ENCODE measurements at places on chromosomes 6 and 20. TPM values are rescaled to one million over a fixed set of nuclear protein-coding genes. Genes with fewer than 3 reads are reported as not detected.

- DNase-seq = peak; percentile 20
Observed at GRCh38 chr20:22974354-22974753, 60.8 kb upstream of the SSTR4 start.

DNA sequence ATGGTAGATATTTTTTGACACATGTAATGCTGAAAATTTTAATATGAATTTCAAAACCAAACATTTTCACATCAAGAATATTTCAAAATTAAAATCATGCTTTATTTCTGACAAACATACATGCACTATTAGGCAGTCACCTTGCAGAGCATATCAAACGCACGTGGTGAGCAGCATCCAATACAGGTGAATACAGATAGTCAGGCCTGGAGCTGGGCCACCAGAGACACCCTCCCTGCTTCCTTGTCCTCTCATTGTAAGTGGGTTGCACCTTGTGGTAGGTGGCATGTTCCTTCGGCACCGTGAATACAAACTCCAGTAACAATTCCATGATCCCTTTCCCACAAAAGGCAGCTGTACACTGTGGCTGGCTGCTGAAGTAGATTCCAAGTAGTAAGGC is 8.9 kb downstream of the REV3L start:
- no peak for DNase-seq

The OVOL2 gene
- 7.0 TPM for polyA plus RNA-seq

The BLOC1S5 gene
- 4.3 TPM for polyA plus RNA-seq

DNA sequence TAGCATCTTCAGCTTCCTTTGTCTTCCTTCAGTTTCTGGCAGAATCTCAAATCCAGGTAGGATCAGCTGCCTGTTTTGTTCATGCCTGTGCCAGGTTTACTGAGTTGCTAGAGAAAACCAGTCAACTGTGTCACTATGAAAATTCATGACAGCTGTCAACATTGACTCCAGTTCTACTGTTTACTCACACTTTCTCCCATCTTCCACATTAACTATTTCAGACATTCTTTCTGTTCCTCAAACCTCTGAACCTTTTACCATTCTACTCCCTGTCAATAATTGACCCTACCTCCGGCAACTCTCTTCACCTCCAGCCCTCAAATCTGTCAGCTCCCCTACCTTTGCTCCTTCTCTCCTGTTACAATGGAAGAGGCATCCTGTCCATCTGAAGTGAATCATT is 8.5 kb downstream of the ENPP4 start:
- DNase-seq = no peak

DNA sequence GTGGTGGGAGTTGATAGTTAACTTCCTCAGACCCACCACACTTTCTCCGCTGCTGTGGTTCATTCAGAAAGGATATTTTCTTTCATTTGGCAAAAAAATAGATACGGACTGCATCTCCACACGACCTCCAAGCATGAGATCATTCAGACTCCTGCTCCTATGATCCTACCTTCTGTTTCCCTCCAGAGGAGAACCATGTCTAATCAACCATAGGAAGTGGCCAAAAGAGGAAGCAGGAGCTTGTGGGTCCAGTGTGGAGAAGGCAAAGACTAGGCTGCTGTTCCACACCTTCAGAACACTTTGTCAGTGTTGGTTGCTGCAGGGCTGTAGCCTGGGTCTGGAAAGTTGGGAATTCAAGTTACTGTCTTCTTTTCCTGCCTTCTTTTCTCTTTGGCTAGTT is 10.6 kb upstream of the KIF13A start:
- no peak for DNase-seq

- DNase-seq = no peak
Observed at GRCh38 chr20:8250539-8251200, 118.6 kb downstream of the PLCB1 start.

The BPIFA1 gene
- polyA plus RNA-seq = not detected

The ZNF512B gene
- 6.5 TPM for polyA plus RNA-seq

DNA sequence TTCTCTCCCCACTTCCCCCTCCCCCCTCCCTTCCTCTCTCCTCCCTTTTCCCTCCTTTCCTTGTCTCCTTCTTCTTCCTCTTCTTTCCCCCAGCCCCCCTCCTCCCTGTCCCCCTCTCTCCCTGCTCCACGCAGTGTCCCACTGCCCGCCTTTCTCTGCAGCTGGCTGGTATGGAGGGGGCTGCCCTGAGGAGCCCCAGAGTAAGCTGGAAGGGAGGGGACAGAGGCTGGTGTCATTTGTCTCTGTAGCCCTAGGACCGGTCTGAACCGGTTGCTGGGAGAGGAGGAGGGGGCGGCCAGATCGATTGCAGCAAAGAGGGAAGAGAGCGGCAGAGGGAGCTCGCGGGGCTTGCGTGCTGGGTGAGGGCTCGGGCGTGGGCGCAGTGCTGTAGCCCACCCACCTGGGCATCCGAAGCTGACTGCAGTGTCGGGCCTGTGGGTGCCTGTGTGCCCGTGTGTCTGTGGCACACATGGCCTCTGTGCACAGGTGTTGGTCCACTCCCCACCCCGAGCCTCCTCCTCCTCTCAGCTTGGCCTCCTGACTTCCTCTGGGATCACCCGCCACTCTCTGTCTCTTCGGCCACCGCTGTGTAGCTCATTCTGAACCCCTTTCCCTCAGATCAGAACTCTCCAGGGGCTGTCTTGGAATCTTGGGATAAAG is 50.6 kb downstream of the SRC start:
- no peak for DNase-seq

The HTR1E gene
- not detected for polyA plus RNA-seq

DNA sequence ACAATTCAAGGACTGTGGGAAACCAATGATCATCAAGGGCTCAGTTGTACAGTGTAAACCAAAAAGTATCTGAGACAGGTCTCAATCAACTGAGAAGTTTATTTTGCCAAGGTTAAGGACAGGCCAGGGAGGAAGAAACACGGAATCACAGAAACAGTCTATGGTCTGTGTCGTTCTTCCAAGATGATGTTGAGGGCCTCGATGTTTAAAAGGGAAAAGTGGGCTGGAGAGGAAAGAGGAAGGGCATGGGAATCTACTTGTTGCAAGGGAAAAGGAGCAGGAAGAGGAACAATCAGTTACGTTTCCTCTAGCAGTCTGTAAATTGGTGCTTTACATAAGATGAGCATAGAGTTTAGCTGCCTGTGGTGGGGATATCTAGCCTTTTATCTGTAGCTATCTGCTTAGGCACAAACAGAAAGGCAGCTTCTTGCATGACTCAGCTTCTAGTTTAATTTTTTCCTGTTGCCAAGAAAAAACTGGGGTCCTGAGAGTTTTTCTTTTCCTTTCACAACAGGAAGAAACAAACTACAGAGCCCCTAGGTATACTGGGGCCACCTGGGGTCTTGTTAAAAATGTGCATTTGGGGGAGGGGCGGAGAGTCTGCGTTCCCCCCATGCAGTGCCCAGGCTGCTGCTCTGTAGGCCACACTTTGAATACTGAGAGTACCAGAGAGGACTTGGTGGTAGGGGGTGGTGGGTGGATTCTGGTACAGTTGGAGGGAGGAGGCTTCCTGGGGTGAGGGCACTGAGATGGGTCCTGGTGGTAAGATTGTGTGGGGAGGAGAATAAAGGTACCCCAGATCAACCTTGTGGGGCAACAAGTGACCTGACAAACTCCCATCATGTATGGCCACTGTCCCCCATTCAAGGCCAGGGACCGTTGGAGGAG is 35.3 kb upstream of the EZR start:
- DNase-seq = peak; percentile 64

The PARD6B gene
- polyA plus RNA-seq = 1.0 TPM

- no peak for DNase-seq
Observed at GRCh38 chr20:10307359-10307735, 88.7 kb downstream of the SNAP25 start.

- DNase-seq = no peak
Observed at GRCh38 chr6:43127877-43128276, 43.2 kb upstream of the SRF start.

The KCNK15 gene
- polyA plus RNA-seq = not detected

GRCh38 chr20:32218156-32218900 is 10.6 kb downstream of the POFUT1 start:
- no peak for DNase-seq

The OR2H2 gene
- not detected for polyA plus RNA-seq

The TBXT gene
- polyA plus RNA-seq = not detected

DNA sequence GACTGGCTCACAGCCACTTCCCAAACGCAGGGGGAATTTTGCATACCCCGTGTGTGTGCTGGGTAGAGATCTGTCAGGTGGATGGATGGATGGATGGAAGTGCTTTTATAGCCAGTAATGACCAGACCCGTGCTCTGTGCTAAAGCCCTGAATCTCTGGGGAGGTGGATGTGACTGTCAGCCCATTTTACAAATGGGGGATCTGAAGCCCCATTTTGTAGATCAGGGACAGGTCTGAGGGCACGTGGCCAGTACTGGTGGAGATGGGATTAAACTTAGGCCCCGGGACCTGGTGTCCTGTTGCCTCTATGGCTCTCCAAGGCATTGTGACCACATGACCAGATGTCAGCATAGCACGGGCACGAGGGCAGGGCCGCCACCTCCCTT is 38.2 kb upstream of the ZBP1 start:
- no peak for DNase-seq

GRCh38 chr6:135004399-135004798 is 50.2 kb downstream of the HBS1L start:
- DNase-seq = no peak

The FOXC1 gene
- polyA plus RNA-seq = 1.7 TPM

- DNase-seq = no peak
Observed at GRCh38 chr6:165325609-165326008, 16.2 kb upstream of the C6orf118 start.

GRCh38 chr20:4102381-4102780 is 87.0 kb upstream of the RNF24 start:
- DNase-seq = no peak
